Left renal pelvis (tissue), 4 donors: ENCODE measurements at places on chromosomes 4 and X. TPM values are rescaled to one million over a fixed set of nuclear protein-coding genes. Genes with fewer than 3 reads are reported as not detected.

- no peak for DNase-seq
These were observed 27.6 kb upstream of the INTU start for GRCh38 chr4:127604949-127605709.

PGAM4 gene
- polyA plus RNA-seq = 0.66 TPM

DNA sequence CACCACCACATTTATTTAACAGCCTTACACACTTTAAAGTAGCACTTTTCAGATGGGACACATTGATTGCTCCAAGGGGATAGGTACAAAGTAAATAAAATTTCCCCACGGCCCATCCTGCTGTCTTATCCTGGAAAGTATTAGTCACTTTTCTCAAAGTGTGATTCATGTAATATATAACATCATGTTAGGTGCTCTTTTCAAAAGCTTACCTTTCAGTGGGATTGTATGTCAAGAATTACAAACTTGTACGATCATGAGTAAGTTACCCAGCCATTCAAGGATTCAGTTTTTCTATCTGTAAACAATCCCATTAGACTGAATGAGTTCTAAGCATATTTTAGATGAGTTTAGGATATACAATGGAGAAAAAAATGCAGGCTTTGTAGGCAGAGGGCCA lies 876.6 kb upstream of the GRID2 start:
- no peak for DNase-seq

DNA sequence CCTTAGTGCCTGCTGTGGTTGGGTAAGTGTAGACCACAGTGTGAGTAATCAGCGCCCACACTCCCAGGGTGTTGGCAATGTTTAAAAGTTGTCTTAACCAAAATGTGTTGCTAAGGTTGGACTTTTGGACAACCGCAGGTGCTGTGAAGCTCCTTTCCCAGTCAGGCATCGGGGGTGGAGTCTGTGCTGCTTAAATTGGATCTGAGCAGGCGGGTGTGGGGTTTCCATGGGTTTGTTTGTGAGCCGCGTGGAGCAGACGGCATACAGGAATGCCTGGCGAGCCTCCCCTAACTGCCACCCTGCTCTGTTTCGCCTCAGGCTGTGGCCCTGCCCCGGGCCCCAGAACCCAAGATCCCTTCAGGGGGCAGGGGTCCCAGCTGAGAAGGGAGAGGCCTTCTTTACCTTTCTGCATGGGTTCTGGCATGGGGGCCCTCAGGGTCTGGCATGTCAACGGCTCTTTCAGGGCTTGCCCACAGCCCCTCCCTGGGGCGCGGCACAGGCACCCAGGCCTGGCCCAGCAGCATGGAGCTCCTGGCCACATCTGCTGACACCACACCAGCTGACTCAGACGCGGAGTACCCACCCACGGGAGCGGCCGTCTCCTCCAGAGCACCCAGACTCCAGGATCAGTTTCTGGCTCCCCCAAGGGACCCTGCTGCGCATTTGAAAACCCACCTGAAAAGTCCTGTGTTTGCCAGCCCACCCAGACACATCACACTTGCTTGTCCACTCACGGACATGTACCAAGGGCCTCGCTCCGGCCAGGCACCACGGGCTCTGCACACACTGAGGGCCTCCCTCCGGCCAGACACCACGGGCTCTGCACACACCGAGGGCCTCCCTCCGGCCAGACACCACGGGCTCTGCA lies 5.1 kb upstream of the SPON2 start:
- DNase-seq = no peak

PIR gene
- 4.4 TPM for polyA plus RNA-seq
